NCI-H1105 (cell line): ENCODE measurements at places on chromosomes 3 and 15.

DNA sequence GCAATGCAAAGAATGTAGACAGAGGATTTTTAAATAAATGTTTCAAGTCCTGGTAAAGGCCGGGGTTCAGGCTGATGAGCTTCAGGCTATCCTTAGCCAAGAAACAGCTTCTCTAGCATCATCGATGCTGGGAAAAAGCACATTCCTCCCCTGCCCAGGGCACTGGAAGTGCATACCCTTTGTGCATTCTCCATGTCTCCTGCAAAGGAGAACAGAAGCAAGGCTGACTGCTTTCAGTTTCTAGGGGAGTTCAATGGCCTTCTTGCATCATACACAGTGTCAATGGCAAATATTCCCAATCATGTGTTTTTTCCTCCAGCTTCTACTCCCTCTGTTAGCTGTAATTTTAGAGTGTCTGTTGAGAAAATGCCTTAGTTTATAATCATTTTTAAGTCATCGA lies 59.9 kb downstream of the GPR176 start:
- DNase-seq = no peak

- no peak for DNase-seq
These were observed 330.7 kb upstream of the SLCO3A1 start for GRCh38 chr15:91522605-91523332.

GRCh38 chr15:33021806-33022389 lies 172.6 kb downstream of the FMN1 start:
- peak; percentile 24 for DNase-seq

GRCh38 chr3:32376115-32376514 lies 15.5 kb upstream of the CMTM7 start:
- DNase-seq = no peak

- no peak for DNase-seq
These were observed 93.2 kb downstream of the TP63 start for GRCh38 chr3:189724356-189724755.
